ENCODE measurements at places on chromosomes 16 and 17. TPM values are rescaled to one million over a fixed set of nuclear protein-coding genes. Genes with fewer than 3 reads are reported as not detected.

The PRDM7 gene
- total RNA-seq: 0.16 TPM

The MYH8 gene
- total RNA-seq: not detected

The ABCA8 gene
- 5.8 TPM for total RNA-seq

The GRAPL gene
- total RNA-seq: 0.72 TPM

The CNGB1 gene
- not detected for total RNA-seq

All from epithelial cell of alveolus of lung (primary cell).